Stimulated activated CD4-positive, alpha-beta T cell treated with anti-CD3 and anti-CD28 coated beads, Interleukin-15, amount 100 ng/mL, for 48 hours (primary cell): ENCODE measurements at places on chromosomes 11 and 22.

GRCh38 chr11:130514316-130514715 is 65.9 kb downstream of the ADAMTS15 start:
- DNase-seq: no peak

GRCh38 chr22:29071261-29072045 is 1.4 kb upstream of the KREMEN1 start:
- peak; percentile 19 for DNase-seq

DNA sequence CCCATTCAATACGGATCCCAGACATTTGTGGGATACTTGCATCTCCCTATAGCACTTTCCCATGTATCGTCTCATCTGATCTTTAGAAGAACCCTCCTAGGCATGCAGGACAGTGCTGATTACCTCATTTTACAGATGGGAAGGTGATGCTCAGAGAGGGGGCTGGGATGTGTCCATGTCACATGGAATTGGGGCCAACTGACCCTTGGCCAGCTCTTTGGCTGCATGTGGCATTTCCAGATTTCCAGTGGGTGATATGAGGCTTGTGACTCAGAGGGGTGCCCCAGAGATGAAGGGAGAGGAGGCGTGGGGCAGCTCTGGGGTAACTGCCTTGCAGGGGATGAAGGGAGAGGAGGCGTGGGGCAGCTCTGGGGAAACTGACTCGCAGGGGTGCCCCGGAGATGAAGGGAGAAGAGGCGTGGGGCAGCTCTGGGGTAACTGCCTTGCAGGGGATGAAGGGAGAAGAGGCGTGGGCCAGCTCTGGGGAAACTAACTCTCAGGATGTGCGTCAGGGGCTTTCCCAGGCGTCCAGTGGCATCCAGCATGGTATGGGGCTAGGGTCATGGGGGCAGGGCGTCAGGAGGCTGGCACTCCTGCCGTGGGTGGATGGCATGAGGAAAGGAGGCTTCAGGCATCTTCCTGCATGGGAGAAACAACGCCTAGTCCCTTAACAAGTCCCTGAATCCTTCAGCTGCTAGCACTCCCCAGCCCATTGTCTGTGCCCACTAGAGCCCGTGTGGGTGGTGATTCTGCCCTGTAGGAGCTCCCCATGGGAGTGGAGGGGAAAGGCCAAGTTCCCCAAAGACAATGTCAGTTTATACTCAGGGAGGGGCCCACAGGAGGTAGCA is 11.9 kb upstream of the CERK start:
- DNase-seq: no peak

- DNase-seq: no peak
These were observed 13.1 kb upstream of the TCF20 start for GRCh38 chr22:42283278-42284201.

- no peak for DNase-seq
These were observed 16.0 kb downstream of the ADM start for GRCh38 chr11:10320736-10321465.
